ENCODE measurements at places on chromosomes 13 and 19. TPM values are rescaled to one million over a fixed set of nuclear protein-coding genes. Genes with fewer than 3 reads are reported as not detected.

The ZNF439 gene
- total RNA-seq = 1.2 TPM

The ZNF729 gene
- not detected for total RNA-seq

The NCAN gene
- not detected for total RNA-seq

The ZNF69 gene
- total RNA-seq = 11.9 TPM

Measured in osteocyte (in vitro differentiated cells).